ENCODE measurements at places on chromosomes 6 and 20. TPM values are rescaled to one million over a fixed set of nuclear protein-coding genes. Genes with fewer than 3 reads are reported as not detected.

The OPRM1 gene
- not detected for total RNA-seq

The SLC12A5 gene
- total RNA-seq = 11.0 TPM

The TRAPPC3L gene
- total RNA-seq = not detected

The PMEPA1 gene
- total RNA-seq = 4.3 TPM

The GCNT2 gene
- 25.2 TPM for total RNA-seq

The SLC22A2 gene
- total RNA-seq = not detected

The CDH4 gene
- not detected for total RNA-seq

DNA sequence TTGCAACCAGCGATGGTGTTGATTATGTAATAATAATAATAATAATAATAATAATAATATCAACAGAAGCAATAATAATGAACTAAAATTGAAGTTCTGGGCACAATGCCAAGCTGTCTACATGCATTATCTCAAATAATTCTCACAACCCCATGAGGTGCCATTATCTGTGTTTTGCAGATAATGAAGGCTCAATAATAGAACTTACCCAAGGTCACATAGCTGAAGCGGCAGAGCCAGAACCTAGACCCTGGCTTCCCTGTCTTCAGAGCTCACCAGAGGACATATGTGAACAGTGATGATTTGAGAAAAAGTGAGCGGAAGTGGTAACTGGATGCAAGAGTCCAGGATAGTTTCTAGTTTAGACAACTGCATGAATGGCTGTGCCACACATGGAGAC lies 91.0 kb downstream of the HIVEP1 start:
- DNase-seq = no peak

- peak; percentile 73 for DNase-seq
Measured at GRCh38 chr20:49508435-49509199, 26.1 kb upstream of the KCNB1 start.

DNA sequence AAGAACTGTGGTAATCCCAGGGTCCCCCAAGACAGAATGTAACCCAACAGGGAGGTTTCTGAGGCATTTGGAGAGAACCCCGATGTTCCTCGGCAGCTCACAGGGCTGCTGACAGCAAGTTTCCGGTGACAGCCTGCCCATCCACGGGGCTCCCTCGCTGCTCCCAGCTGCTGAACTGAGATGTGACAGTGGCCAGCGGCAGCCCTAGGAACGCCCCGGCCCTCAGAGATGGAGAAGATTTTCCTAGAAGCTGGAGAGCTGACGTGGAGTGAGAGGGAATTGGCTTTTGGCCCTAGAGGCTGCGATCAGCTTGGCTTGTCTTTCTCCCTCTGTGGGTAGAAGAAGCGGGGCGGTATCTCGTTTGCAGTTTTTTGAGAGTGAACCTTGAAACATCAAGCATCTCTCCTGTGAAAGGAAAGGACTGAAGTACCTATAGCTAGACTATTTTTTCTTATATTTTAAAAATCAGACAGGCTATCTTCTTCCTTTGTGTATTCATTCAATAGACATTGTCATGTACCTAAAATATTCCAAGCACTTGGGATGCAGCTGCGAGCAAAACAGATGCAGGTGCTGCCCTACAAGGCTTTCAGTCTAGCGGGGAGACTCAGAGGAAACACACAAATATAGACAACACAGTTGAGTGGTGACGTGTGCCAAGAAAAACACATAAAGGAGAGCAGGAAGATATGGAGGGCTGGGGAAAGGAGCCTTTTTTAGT lies 28.4 kb upstream of the NFATC2 start:
- no peak for DNase-seq

DNA sequence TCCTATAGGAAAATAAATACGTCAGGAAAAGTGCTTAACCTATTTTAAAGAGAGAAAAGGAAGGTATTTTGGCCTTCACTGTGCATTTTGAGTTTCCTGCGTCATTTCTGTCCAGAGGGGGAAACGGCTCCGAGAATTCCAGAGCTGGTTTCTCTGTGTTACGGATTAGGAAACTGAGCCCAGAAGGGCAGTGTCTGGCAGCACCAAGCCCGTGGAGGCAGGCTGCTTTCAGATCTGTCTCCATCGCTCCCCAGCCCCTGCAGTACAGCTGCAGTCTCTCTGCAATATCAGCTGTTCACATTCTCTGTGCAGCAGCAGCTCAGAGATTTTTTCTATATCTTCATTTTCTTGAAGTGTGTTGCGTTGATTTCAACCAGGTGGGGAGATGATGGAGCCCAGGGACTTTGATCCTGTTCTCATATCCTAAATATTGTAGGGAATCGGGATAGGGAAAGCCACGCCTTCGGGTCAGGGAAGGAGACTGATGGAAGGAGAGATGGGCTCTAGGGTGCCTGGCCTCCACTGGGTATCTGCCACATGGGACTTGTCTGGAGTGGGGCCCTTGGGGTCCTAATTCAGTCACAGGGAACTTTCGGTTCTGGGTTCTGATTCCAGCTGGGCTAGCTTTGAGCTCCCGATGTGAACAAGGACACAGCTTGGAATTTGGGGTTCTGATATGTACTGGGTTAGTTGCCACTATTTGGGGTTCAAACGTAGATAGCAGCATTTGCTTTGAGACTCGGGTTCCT lies 2.8 kb downstream of the ANKRD60 start:
- DNase-seq = no peak

DNA sequence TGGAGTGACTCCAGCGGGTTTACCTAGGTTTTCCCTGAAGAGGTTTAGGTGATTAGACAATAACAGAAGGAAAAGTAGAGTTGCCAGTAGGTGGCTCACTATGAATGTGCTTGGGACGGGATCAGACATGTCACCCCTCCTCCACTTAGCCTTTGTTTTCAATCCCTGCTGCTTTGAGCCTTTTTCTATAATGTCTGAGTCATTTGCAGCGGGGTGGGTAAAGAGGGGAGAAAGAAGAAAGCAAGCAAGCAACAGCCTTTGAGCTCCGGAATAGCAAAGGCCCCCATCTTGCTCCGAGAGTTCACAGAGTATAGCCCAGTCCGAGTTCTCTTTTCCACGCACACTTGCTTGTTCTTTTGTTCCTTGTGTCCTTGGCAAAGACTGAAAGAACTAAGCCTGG lies 129.1 kb downstream of the PACRG start:
- no peak for DNase-seq

DNA sequence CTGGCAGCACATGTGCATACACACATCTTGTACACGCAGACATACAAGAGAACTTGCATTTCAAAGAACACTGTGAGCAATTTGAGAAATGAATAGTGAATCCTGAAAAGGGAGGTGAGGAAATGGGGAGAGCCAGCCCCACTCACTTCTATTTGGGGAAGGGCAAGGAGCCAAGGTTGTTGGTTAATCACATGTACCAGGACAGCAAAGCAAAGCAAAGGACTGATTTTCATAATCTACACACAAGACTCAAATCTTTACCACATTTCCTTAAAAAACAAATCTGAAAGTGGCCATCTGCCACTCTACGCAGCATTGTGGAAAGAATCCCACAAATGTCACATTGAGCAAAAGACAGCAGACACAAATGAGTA lies 35.0 kb upstream of the KIF16B start:
- no peak for DNase-seq

- DNase-seq = no peak
Measured at GRCh38 chr6:73506246-73506645, 14.6 kb downstream of the EEF1A1 start.

DNA sequence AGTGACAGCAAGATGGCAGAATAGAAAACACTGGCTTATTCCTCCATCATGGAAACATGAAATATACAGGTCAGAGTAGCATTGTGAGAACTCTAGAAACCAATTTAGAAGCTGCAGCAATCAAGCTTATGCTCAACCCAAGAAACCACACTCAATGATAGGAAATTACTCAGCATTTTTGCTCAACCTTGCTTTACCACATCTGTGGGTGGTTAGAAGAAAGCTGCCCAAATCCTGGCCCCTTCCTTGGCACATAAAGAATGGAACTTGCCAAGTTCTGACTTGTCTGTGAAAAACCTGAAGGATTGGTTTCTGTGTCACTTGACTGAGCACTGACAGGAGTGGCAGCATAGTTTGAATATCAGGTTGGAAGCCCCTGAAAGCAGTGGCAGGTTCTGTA lies 108.0 kb upstream of the MOCS1 start:
- no peak for DNase-seq

- DNase-seq = no peak
Measured at GRCh38 chr6:20652299-20653084, 118.2 kb downstream of the CDKAL1 start.

- no peak for DNase-seq
Measured at GRCh38 chr20:39009348-39009747, 47.2 kb downstream of the DHX35 start.

Measured in OCI-LY7 (cell line).